ENCODE measurements at places on chromosomes 3 and 15.

DNA sequence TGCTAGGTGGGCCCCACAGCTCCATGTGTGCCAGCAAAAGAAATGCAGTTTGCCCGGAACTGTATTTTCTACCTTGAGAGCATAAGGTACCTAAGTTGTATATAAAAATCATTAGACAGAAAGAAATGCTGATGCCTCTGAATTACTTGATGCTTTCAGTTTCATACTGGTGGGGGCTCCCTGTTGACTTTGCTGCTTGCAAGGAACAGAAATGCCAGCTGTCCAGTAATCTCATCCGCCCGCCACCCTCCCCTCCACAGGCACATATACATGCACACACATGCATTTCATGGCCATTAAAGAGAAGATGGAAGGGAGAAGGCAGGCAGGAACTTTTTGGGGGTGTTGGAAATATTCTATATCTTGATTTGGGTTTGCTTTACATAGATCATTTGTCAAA is 38.4 kb downstream of the LIMD1 start:
- no peak for DNase-seq

DNA sequence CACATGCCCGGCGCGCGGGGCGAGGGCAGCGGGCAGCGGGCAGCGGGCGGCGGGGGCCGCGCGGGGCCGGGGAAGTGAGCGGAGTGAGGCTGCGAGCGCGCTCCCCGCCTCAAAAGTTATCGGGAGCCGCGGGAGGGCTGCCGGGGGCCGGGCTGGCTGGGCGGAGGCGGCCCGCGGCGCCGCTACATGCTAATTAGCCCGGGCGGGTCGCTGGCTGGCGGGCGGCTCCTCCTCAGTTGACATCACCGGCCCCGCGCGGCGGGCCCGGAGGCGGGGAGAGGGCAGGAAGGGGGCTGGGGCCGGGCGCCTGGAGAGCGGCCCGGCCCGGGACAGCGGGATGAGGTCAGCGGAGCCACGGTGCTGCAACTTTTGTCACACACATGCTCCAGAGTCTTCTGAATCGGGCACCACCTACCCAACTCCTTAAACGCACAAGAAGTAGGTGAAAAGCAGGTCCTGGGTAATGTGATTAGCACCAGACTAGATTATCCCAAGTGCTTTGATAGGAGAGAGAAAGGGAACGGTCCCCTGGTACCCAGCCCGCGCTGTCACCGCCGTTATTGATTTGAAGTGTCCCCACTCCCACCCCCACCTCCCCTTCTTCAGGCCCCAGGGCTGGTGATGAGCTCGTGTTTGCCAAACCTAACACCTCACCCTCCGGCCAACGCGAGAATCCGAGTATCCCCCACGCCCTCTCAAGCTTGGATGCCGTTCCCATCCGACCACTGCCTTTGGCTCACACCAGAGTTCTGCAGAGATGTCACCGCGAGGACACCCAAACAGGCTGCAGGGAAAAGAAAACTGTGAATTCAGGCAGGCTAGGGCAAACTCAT is at the start of gene HEG1:
Gene HEG1 (minus strand): TSS at position 85 of the 833 bp plus-strand sequence. CDS start 107 bp downstream, outside the sequence.
- peak; percentile 95 for DNase-seq

GRCh38 chr15:72790302-72790910 is 6.8 kb upstream of the ADPGK start:
- no peak for DNase-seq

DNA sequence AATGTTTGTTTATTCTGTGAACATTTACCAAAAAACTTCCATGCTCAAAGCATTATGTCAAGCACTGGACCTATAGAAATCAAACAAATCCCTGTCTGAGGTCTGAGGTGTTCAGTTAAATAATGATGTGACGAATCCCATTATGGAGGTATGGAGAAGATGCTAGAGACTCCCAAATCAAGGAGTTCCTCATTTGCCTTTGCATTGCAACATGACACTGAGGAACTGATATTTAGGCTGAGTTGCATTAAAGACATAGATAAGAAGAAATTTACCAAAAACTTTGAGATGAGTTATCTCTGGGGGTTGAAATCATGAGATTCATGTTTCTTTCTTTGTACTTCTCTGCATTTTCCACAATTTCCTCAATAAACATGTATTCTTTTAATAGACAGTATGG is 16.0 kb downstream of the CD200 start:
- DNase-seq, result no peak

DNA sequence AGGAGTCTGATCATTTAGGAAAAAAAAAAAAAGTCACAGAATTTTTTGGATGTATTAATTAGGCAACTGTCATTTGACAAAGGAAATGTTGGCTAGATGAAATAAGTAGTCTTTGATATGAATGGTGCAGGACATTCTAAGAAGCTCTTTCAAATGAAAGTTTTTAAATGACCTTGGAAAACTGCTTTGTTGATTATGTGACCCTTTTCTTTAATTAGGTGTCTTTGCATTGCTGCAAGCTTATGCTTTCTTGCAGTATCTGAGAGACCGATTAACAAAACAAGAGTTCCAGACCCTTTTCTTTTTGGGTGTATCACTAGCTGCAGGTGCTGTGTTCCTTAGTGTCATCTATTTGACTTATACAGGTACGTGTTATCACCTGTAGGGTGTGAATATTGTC is 84.0 kb downstream of the STT3B start:
- no peak for DNase-seq

- DNase-seq, result no peak
Observed at GRCh38 chr3:195111319-195111705, 159.6 kb downstream of the XXYLT1 start.

DNA sequence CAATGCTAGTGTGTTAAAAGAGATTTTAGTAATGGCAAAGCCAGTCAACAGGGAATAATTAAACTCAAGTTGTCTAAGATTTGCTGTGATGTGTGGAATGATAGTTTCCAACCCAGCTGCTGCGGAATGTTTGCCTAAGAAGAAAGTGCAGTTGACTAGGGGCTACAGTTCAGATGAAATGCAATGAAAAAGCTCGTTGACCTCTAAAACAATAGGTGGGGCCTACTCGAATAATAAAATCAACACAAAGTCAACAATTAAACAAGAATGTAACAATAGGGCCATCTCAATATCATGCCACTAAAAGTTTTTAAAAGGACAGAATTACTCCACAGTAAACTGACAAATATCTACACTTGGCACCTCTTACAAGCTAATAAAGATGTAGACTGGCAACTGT is 484.2 kb downstream of the MECOM start:
- no peak for DNase-seq

GRCh38 chr3:126009181-126009580 is 40.2 kb downstream of the ROPN1B start:
- DNase-seq, result no peak

DNA sequence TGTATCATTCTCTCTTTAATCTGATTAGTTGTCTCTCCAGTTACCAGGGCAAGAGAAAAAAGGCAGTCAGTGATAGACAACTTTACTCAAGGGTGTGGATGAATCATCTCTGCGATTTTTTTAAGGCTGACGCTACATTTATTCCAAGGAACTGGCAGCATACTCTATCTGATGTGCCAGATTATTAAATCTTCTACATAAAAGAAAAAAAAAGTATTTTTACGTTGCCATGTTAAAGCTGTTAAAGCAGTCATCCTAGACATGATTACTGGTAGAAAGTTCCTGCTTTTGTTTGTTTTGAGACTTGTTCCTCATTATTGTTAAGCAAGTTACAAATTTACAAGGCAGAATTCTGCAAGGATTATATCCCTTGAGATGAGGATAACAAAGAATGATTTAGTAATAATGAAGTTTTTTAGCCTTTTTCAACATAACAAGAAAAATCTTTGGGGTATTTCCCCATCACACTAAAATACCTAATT is 121.7 kb downstream of the CBLB start:
- no peak for DNase-seq

- DNase-seq, result no peak
Observed at GRCh38 chr3:44511238-44511566, 33.7 kb upstream of the ZNF445 start.

GRCh38 chr15:99628374-99629001 is 62.7 kb downstream of the MEF2A start:
- DNase-seq, result no peak

- DNase-seq, result no peak
Observed at GRCh38 chr3:186483611-186484340, 60.4 kb downstream of the CRYGS start.

GRCh38 chr15:63948436-63948835 is 97.8 kb downstream of the DAPK2 start:
- no peak for DNase-seq

DNA sequence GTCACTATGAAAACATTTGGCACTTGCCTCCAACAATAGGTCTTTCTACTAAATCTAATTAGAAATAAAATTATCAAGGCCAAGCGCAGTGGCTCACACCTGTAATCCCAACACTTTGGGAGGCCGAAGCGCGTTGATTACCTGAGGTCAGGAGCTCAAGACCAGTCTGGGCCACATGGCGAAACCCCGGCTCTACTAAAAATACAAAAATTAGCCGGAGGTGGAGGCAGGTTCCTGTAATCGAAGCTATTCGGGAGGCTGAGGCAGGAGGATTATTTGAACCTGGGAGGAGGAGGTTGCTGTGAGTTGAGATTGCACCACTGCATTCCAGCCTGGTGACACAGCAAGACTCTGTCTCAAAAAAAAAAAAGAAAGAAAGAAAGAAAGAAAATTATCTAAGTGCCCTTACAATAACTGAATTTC is 1.6 kb upstream of the PLD1 start:
- DNase-seq, result no peak

DNA sequence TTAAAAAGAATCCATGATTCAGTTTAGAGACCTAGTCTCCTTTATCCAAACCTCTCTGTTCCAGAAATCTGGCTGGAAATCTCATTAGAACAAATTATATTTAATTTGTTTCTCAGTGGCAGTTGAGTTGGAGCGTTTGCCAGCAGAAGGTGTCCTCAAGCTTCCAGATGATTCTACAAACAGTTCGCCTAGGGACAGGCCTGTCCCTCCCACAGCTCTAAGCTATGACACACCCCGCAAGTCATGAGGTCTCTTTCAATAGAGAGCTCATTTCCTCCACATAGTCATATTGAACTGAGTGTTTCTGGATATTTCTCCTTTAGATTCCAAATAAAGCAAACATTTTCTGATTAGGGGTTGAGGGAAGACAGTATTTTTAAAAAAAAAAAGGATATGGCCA is 230.3 kb downstream of the ATP8B4 start:
- no peak for DNase-seq

DNA sequence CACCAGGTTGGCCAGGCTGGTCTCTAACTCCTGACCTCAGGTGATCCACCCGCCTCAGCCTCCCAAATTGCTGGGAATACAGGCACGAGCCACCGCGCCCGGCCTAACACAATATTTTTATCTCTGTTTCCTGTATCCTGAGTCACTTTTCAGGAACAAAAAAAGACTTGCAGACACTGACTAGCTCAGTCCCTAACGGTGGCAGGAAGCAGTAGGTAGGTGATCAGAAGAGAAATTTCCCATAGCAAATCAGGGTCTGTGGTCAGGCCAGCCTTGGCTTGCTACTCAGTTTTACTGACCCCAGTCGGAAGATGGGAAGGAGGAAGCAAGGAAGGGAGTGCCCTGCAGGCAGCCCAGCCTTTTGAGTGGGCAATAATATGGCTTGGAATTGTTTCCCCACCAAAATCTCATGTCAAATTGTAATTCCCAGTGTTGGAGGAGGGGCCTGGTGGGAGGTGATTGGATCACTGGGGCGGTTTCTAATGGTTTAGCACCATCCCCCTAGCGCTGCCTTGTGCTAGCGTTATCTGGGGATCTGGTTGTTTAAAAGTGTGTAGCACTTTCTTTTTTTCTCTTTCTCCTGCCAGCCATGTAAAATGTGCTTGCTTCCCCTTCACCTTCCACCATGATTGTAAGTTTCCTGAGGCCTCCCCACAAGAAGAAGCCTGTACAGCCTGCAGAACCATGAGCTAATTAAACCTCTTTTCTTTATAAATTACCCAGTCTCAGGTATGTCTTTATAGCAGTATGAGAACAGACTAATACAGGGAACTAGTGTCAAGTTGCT is 19.5 kb upstream of the CDCP1 start:
- DNase-seq, result no peak

DNA sequence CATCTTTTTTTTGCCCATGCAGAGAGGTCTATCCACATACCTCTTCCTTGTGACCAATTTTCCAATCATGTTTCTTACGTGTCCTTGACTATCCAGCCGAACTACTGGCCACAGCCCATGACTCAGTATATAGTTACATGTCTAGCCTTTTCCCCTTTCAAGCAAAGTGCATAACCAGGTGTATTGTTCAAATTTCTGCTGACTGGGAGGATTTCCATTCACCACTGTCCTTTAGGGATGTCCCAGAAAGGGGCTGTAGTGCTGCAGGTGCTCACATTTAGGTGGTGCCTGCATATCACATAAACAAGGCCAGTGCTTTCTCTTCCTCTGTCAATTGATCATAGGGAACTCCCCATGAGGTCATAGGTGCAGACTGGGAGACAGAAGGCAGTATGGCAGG is 69.4 kb upstream of the ALDH1A3 start:
- DNase-seq, result no peak

- DNase-seq, result no peak
Observed at GRCh38 chr3:196140224-196140623, 58.3 kb upstream of the TFRC start.

- DNase-seq, result no peak
Observed at GRCh38 chr3:78349571-78349970, 1309.7 kb downstream of the ROBO2 start.

GRCh38 chr3:136958939-136959338 is 1.2 kb downstream of the IL20RB start:
- DNase-seq, result no peak

- DNase-seq, result no peak
Observed at GRCh38 chr15:65532738-65533051, 2.4 kb downstream of the HACD3 start.

DNA sequence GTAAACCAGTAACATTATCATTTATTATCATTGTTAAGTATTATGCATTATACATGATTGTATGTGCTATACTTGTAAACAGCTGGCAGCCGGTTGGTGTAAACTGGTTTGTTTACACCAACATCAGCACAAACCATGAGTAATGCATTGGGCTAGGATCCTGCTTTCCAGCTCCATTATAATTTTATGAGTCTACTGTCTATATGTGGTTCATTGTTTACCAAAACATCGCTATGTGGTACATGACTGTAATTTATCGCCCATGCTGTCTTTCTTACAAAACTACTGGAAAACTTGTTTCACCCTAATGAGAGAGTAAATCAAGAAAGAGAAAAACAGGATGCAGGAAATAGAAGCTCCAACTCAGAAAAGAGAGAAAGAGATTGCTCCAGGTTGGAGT is 224.8 kb upstream of the CBLB start:
- no peak for DNase-seq

GRCh38 chr3:157330206-157330605 is 106.4 kb upstream of the PTX3 start:
- no peak for DNase-seq

- DNase-seq, result no peak
Observed at GRCh38 chr3:59374818-59375211, 325.0 kb upstream of the CFAP20DC start.

DNA sequence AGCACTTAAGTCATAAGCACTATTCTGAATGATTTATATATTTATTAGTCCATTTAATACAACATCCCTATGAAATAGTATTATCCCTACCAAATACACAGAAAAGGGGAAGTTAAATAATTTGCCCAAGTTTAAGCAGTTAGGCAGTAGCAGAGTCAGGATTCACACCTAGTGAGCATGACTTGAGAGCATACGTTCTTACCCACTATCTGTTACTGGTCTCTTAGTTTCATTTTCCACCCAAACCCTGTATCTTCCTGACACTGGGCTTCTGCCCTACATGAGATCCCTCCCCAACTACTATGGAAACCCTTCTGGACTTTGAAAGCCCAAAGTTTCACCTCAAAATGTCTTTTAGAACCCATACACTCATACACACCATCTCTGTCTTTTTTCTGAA is 4.4 kb upstream of the ATOSA start:
- DNase-seq, result no peak
